AG09309 (cell line): ENCODE measurements at places on chromosomes 13 and 19.

DNA sequence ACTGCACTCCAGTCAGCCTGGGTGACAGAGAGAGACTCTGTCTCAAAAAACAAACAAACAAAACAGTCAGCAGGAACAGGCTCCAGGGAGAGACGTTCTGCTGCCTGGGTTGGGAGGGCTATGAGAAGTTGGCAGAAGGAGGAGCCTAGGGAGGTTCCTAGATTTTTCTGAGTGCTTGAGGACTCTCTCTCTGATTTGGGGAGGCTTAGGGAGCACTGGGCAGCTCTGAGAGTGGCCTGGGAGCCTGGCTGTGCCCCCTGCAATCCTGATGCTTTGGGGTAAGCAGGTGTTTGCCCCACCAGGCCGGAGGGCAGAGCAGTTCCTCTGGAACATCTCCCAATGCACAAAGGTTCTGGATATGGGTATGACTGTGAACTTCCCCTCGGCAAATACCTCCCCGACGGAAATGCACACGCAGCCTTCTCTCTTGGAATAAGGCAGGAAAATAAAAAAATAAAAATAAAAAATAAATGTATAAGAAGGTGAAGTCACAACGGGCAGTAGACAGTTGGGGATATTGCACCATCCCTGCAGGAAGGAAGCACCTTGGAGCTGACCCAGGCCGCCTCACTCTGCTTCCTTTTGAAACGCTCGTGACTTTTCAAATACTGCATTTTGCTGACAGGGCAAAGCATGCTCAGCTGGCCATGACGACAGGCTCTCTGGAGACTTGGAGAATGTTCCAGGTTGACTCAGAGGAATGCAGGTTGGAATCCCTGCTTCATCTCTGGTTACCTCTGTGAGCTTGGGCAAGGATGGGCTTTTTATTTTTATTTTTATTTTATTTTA, 26.5 kb upstream of the HOMER3 start:
- no peak for DNase-seq

GRCh38 chr13:76725211-76725610, 161.0 kb downstream of the KCTD12 start:
- DNase-seq = no peak

DNA sequence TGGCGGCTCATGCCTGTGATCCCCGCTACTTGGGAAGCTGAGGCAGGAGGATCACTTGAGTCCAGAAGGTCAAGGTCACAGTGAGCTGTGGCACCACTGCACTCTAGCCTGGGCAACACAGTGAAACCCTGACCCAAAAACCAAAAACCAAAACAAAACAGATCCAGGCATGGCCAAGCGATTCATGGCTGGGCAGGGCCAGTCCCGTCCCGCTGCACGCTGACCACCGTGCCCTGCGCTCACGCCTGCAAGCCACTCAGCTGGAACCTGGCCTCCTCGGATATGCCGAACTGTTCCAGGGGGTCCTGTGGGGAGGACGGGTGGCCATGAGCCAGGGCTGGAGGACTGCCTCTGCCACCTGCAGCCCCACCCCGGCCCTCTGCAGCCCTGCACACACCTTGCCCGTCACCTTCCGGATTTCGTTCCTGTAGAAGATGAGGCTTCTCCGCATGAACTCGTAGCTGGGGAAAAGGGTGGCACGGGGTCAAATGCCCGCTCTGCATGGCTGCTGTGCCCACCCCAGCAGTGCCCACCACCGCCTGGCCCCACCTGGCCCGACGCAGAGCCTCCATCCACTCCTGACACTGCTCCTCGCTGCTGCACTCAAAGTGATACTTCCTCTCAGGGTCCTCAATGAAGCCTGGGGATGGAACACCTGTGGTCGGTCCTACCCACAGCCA, 2.4 kb downstream of the PLEKHJ1 start:
- DNase-seq = no peak

- no peak for DNase-seq
Observed at GRCh38 chr19:45901432-45901911, 941 bp downstream of the MYPOP start.

GRCh38 chr19:9986787-9987281, 23.5 kb downstream of the COL5A3 start:
- no peak for DNase-seq

DNA sequence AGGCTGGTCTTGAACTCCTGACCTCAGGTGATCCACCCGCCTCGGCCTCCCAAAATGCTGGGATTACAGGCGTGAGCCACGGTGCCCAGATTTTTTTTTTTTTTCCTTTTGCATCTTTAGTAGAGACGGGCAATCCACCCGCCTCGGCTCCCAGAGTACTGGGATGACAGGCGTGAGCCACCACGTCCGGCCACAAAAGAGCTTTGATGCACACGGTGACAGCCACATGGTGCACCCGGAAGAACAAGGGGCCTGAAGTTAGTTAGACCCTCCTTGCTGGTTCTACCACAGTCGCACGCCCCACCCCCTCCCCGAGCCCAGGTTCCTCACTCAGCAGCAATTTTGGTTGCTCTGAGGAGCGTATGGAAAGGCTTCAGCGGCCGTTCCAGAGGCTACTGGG, 54.2 kb upstream of the USE1 start:
- no peak for DNase-seq

DNA sequence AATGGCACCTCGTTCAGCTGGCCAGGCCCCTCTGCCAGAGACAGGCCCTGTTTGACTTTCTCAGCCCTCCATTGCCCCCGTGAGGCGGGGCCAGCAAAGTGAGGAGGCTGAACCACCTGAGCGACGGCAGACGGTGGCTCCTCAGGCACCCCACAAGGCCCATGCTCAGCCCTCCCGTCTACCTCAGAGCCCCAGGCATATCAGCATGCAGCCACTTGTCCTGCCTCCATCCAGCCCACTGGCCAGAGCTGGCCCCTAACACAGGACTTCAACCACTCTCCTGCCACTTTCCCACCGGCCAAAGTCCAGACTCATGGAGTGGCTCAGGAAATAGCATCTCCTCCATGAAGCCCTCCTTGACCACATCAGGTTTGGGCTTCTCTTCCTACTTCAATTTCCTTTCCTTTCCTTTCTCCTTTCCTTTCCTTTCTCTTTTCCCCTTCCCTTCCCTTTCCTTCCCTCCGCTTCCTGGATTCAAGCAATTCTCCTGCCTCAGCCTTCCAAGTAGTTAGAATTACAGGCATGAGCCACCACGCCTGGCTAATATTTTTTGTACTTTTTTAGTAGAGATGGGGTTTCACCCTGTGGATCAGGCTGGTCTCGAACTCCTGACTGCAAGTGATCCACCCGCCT, 9.3 kb downstream of the SLC7A10 start:
- no peak for DNase-seq

DNA sequence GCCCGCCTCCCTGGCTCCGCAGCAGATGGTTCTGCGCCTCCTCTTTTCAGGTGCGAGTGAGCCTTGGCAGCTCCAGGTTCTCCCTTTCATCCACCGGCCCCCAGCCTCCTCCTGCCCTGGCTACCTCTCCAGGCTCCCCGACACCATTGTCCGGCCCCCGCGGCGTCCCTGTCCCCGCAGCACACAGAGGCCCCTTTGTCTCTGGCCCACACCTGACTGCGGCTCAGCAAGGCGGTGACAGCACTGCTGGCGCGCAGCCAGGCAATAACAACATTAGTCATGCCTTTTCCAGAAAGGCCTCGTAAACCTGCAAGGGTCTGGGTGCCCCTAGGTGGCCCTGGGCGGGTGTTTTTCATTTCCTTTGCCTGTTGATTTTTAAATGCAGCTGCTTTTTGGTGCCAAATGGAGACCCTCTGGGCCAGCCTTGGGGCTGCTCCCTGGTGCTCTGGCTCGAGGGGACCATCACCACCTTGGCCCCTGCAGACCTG, 73.2 kb upstream of the MEDAG start:
- no peak for DNase-seq

GRCh38 chr19:35777961-35778360, 2.6 kb downstream of the ARHGAP33 start:
- DNase-seq = no peak

GRCh38 chr19:35451338-35452096, 3.5 kb downstream of the FFAR2 start:
- DNase-seq = no peak
